ENCODE measurements at places on chromosomes 1 and 21.

DNA sequence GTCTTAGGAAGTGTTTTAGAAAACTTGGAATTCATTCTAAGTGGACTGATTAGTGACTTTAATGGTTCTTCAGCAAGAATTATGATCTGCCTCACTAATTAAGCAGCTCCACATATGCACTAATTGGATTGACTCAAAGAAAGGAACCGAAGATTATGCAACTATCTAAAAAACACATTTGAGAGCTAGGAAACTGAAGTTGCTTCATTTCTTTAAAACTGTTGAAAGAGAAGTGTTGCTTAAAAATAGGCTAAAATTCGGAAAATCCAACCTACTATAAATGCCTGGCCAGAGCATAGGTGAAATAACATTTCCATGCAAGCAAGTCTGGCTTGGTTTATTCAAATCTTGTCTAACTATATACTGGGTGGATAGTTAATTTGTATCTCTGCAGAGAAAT lies 502.9 kb upstream of the ZRANB2 start:
- no peak for DNase-seq

DNA sequence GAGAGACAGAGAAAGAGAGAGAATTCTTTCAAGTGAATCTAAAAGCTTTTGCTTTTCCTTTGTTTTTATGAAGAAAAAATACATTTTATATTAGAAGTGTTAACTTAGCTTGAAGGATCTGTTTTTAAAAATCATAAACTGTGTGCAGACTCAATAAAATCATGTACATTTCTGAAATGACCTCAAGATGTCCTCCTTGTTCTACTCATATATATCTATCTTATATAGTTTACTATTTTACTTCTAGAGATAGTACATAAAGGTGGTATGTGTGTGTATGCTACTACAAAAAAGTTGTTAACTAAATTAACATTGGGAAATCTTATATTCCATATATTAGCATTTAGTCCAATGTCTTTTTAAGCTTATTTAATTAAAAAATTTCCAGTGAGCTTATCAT lies 117.6 kb downstream of the PTPRC start:
- DNase-seq = no peak

GRCh38 chr1:180156201-180156600 lies 1.5 kb downstream of the QSOX1 start:
- DNase-seq = no peak

GRCh38 chr21:32380940-32381339 lies 11.9 kb downstream of the URB1 start:
- no peak for DNase-seq

DNA sequence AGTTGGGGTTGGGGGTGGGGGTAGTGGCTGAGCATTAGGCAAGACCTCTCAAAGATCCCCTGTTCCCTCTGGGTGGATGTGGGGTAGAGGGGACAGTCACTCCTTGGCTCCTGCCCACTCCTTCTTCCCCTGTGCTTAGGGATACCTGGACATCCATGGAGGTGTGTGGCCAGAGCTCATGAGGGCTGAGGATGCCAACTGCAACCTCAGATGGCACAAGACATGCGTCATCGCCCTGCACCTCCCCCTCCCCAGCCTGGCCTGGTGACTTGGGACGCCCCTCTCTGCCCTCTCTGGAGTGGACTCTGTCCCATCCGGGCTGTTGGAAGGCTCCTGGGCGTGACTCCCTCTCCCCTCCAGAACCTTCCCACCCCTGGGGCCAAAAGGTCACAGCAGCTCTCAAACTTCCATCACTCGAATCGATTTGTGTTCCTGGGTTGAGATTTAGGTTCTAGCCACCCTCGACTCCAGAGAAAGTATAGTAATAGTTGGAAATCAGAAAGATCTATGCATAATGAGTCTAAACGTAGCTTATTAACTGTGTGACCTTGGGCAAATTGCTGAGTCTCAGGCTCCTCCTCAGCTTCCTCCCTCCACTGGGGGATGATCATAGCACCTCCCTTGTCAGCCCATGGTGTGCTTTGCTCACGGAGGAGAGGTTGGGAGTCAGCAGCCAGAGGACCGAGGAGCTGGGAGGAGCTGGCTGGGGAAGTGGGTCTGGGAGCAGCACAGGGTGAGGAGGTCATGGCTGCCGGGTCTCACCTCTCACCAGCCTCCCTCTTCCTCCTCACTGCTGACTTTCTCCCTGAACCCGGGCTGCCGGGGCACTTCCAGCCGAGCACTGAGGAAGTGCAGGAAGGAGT lies 2.2 kb upstream of the PTPN7 start:
- no peak for DNase-seq

DNA sequence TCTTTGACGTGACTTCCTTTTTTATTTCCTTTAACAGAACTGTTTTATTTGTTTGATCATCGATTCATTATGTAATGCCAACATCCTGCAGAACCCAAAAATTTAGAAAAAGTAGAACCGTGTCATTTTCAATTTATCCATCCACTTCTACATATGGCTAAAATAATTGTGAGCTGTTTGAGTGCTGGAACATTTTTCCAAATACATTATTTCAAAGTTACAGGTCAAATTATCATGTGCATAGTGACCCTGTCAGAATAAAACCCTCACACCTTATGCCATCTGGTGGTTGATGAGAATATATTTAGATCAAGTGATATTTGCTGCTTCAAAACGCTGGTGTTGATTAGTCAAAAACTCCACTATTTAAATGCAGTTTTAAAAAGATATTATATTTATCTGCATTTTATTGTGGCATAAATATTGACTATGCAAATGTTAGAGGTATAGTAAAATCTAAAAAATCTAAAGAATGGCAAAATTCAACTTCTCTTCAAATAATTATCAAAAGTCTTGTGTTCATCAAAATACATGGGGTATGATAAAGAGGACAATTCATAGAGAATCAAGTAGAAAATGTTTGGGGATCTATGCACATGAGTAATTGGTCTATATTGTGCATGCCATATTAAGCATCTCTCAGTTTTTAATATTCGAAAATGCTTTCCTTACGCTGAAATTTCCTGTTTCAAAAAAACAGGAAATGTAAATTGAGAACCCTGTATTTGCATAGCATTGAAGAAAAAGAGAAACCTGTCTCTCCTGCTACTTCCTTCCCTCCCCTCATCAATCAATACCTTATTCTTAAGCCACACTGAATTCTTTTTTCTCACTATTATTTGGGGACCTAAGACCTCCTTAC lies 39.7 kb downstream of the UBE2U start:
- DNase-seq = no peak

Data from tibial nerve (tissue), 4 donors.